Ascending aorta (tissue), 2 donors: ENCODE measurements at places on chromosomes 12 and 14.

DNA sequence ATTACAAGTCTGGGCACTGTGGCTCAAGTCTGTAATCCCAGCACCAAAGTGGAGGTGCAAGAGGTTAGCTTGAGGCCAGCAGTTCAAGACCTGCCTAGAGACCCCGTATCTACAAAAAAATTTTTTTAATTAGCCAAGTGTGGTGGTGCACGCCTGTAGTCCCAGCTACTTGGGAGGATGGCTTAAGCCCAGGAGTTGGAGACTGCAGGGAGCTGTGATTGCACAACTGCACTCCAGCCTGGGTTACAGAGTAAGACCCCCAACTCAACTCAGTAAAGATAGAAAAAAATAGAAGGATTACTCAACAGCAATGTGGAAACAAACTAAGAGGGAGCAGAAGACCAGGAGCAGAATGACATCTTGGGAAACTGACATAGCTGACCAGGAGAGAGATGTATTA is 13.3 kb downstream of the SBNO1 start:
- no peak overlapping the region for H3K4me3 ChIP-seq
- peaks cover 36% of the 10 kb centered on the region for H3K36me3 ChIP-seq
- no peak for DNase-seq
- no peaks in the 10 kb centered on the region for H3K4me1 ChIP-seq
- H3K27ac ChIP-seq: no peak overlapping the region
- no peaks in the 10 kb centered on the region for H3K27me3 ChIP-seq

DNA sequence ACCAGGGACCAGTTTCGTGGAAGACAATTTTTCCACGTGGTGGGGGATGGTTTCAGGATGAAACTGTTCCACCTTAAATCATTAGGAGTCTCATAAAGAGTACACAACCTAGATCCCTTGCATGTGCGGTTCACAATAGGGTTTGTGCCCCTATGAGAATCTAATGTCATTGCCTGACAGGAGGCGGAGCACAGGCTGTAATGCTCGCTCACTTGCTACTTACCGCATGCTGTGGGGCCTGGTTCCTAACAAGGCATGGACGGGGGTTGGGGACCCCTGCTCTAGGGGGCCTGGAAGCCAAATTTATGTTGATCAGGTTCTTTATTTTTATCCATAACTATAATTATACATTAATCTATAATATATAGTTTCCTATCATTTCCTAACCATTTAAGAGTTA is 315.3 kb downstream of the MED13L start:
- H3K4me3 ChIP-seq: no peak overlapping the region
- no peaks in the 10 kb centered on the region for H3K4me1 ChIP-seq
- no peak for DNase-seq
- peaks cover 74% of the 10 kb centered on the region for H3K36me3 ChIP-seq
- H3K27me3 ChIP-seq: no peaks in the 10 kb centered on the region

DNA sequence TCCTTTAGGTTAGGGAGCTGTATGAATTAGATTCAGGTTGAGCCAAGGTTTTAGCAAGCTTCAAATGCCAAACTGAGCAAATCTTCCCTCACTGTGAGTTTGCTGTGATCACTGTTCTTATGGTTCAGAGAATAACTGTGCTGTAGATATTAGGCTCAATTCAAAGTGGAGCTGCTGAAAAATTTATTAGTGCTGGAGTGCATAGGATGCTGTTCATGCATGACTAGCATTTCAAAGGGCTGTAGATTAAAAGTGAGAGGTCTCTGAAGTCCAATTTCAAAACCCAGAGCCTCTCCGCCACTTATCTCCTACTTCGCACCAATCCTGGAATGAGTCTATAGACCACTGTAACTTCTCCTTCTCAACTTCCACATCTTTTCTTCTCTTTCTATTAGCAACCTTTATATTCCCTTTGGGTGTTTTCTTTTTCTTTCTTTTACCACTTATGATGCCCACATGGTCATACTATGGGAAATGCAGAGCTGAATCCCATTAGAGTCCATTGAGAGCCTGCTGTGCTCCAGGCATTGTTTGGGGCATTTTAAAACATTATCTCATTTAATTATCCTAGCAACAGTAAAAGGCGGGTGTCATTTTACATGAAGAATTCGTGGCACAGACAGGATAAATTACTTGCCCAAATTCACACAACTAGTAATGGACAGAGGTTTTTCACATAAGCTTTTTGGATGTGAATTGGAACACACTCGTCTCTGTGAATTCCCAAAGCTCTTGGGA is 77.5 kb upstream of the EEA1 start:
- no peak for DNase-seq
- no peaks in the 10 kb centered on the region for H3K4me1 ChIP-seq
- H3K4me3 ChIP-seq: no peak overlapping the region
- no peaks in the 10 kb centered on the region for H3K36me3 ChIP-seq
- H3K27me3 ChIP-seq: no peaks in the 10 kb centered on the region

DNA sequence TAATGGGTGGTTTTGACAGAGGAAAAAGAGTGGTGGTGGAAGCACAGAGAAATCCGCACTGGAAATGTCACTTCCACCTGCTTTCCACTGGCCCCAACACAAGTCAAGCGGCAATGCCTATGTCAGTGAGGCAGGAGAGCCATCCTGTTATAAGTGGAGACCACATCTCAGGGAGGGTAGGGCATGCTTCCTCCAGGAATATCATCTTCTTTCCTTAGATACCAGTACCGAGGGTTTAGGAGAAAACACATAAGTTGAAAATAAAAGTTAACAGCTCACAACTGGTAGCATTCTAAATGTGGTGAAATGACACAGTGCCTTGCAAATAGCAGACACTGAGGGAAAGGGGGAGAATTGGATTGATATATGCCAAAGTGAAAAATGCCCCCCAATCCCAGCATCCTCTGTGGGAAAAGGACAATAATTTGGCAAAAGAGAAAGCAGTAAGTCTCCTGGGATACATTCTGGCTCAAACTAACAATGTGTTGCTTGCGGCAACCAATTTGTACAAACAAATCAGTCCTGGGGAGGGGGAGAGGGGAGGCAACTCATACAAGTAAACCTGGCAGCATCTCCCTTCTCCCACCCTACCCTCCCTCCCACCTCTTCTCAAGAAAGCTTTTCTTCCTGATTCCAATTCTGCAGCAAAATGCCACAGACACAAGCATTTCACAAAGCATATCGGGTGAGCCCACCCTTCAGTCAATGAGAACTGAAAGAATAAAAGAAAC is 57.1 kb downstream of the STON2 start:
- no peaks in the 10 kb centered on the region for H3K4me1 ChIP-seq
- no peaks in the 10 kb centered on the region for H3K36me3 ChIP-seq
- no peak overlapping the region for H3K27ac ChIP-seq
- no peak for DNase-seq

GRCh38 chr12:100904270-100904669 is 109.7 kb downstream of the ANO4 start:
- no peaks in the 10 kb centered on the region for H3K27me3 ChIP-seq
- H3K4me3 ChIP-seq: no peak overlapping the region
- H3K36me3 ChIP-seq: no peaks in the 10 kb centered on the region

- DNase-seq: no peak
- no peaks in the 10 kb centered on the region for H3K36me3 ChIP-seq
- H3K4me3 ChIP-seq: no peak overlapping the region
- no peaks in the 10 kb centered on the region for H3K4me1 ChIP-seq
- no peak overlapping the region for H3K27ac ChIP-seq
Observed at GRCh38 chr14:44010071-44010470, 497.0 kb downstream of the FSCB start.
